ENCODE measurements at places on chromosomes 12 and 14.

DNA sequence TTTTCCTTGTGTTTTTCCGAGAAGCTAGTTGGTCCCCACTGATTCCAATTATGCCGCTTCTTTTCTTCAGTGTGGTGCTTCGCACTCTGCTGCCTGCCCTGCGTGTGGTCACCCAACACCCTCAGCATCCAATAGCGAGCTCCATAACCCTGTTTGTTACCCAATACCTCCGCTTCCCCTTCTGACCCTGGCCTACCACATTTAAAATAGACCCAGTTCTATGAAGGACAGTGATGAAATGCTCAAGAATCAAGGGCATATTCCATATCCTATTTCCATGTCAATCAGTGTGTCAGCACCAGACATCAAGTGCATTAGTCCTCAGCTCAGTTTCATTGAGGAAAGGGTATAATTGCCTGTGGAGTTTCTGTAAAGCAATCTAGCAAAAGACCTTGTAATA lies 9.5 kb downstream of the NDRG2 start:
- DNase-seq = no peak

DNA sequence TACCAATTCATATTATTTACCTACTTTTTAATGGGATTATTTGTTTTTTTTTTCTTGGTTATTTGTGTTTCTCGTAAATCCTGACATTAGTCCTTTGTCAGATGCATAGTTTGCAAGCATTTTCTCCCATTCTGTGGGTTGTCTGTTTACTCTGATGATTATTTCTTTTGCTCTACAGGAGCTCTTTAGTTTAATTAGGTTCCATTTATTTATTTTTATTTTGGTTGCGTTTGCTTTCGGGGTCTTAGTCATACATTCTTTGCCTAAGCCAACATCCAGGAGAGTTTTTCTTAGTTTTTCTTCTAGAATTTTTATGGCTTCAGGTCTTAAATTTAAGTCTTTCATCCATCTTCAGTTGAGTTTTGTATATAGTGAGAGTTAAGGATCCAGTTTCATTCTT lies 289.9 kb downstream of the AKAP6 start:
- DNase-seq = no peak

DNA sequence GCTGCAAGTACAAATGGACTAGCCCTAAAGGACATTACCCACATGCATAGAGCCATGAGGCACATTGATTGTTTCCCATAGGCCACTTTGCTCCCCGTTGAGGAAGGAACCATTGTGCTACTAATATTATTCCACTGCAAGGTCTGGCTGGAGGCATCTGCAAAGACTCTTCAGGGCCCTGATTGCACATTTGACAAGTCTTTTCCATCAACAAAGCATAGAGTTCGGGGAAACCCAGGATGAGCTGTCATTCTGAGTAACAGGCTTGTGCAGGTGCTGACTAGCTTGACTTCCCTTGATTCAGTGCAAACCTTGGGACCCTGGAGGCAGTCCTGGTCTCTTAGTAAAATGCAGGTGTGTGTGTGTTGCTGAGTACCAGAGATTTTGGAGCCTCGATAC lies 73.8 kb downstream of the SUSD6 start:
- peak; percentile 60 for DNase-seq

DNA sequence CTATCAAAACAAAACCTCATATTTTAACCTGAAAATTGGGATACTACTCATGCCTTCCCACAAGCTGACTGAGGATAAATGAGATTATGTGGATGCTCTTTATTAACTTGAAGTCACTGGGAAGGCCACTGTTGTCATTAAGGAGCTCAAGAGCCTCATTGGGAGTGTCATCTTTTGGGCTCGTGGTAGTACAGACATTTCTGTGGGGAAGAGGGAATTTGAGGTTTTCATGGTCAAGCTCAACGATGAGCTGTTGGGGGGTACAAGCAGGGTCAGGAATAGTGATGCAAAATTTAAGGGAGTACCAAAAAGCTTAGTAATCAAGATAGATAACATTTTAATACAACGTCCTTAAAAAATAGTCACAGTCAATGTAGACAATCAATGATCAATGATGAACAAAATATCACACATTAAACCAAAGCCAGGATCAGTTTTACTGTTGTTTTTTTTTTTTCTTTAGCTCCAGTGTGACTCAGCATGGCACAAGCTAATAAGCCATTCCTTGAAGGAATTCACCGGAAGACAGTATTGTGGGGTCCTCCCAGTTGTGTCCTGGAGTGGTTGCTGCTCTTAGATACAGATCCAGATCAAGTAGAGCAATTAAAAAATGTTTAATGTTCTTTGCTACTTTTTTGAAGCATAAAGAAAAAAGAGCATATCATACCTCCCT lies 130.9 kb downstream of the C12orf75 start:
- DNase-seq = no peak

GRCh38 chr14:23351681-23352505 lies 794 bp downstream of the SLC22A17 start:
- DNase-seq = no peak

- DNase-seq = no peak
These were observed 72.6 kb downstream of the BBS10 start for GRCh38 chr12:76275511-76276093.

DNA sequence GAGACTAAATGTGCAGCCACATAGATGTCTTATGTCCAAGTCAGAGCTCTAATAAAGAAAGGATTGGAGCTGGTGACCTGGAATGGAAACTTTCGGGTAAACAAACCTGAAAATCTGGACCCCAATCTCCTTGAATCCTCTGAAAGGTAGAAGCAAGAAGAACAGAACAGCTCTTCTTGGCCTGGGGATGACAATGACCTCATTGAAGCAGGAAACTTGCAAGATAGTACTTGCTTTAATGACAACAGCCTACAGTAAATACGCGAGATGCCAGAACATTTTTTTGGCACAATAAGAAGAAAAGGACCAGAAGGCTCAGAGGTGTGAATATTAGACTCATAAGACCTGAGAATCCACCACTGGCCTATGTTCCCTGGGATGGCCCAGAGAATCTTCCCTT lies 4.1 kb upstream of the PRIMA1 start:
- DNase-seq = no peak

DNA sequence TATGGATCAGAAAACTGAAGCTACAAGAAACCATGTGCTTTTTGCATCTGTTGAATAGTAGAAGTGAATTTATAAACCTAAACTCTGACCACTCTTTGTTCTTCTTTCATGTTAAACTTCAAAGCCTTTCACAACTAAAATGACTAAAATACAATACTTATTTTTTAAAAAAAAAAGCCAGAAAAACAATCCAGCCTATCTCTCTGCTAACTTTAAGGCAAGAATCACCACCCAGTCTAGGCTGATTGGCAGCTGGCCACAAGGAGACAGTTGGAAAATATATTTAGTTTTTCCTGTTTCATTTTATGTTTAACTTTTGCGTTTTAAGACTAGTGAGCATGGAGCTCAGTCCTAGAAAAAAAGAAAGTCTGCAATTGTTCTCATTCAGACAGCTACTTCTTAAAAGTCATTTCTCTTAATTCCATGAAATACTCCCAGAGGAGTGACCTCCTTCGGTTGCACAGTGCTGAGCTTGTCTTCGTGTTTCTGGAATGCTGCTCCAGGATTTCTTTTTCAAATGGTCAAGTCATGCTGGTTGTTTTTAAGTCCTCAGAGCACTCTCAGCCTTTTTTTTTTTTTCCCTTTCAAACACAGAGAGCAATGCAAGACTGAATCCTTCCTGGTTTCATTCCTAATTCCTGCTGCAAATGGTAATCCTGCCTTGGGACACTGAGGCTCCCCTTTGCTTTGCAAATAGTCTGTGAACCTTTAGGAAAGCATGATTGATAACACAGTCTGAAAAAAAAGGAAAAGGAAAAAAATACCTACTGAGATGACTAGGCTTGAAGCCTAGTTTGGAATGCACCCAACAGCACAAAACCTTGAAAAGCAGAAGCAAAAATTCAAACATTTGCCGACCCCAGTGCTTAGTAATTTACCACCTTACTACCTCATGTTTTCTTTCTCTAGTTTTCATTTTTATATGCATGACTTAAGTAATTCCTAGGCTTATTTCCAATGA lies 233.3 kb upstream of the DAAM1 start:
- no peak for DNase-seq

All from stimulated activated CD4-positive, alpha-beta T cell treated with anti-CD3 and anti-CD28 coated beads, Interleukin-2, amount 100 ng/mL, for 48 hours (primary cell).